ENCODE measurements at places on chromosomes 2 and 18.
A peak's percentile ranks its signal among the peaks of the same experiment; 100 is the strongest.

GRCh38 chr18:69935319-69936190, 12.1 kb downstream of the CD226 start:
- DNase-seq: no peak

GRCh38 chr2:190507135-190507534, 27.4 kb downstream of the NEMP2 start:
- DNase-seq: no peak

DNA sequence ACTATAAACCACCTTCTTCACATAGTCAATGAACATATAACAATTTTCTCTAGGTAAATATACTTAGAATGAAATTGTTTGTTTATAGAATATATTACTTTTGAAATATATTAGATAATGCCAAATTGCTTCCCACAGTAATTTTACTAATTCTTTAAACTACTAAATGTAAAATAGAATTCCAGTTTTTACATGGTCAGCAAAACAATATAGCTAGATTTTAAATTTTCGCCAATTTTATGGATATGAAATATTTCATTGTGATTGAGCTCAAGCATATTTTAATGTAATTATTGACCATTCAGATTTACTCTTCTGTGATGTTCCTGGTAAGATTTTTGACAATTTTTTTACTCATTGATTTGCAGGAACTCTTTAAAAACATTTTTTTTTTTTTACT, 444.6 kb downstream of the PARD3B start:
- DNase-seq: no peak

- DNase-seq: peak; percentile 81
Observed at GRCh38 chr2:54558188-54559005, 102.3 kb downstream of the SPTBN1 start.

GRCh38 chr18:6569813-6570212, 155.1 kb upstream of the L3MBTL4 start:
- no peak for DNase-seq

DNA sequence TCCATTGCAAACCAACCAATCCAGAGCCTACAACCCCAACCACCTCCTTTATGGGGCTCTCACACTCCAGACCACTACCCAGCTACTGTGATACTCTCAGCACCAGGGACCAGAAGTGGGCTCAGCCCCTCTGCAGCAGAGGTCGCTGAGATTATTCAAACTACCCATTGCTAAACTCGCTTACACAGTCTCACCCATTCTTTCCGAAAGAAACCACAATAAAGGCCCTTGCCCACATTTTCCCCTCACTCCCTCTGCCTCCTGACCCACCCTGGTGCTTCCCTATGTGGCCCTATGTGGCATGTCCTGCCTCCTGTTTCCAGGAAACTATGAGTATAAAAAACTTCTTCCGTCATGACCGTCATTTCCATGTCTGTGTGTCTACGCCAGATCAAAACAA, 10.7 kb downstream of the TEX51 start:
- DNase-seq: no peak

DNA sequence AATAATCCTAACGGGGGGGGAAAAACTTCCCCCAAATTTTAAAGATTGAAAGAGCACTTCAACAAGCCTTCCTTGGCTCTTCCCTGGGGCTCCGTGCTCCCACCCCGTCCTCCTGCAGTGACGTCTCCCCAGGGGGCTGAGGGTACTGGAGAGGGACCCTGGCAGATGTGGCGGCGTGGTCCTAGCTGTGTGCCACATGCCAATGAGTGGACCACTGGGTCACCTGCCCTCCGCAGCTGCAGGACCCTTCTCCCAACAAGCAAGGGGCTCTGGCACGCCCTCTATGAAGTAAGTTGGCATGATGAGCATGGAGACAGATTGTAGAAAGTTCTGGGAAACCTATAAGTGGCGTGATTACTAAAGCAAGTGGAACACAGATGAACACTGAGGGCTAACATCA, 46.7 kb downstream of the PXDN start:
- no peak for DNase-seq

- no peak for DNase-seq
Observed at GRCh38 chr2:137969876-137970275, 5.6 kb downstream of the HNMT start.

DNA sequence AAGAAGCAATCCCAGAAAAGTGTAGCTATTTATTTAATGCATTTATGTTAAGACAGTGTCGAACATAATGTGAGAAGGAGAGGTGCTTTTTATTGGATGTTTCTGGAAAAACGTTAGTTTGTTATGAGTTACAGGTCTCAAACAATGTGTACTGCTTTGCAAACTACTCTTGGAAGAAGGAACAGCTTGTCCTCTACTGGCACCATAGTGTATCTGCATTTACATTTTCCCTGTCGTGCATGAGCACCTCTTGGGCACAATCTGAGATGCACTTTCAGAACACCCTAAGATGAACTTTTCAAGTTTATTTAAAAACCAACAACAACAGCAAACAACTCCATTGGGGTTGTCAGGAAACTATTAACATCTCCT, 22.8 kb downstream of the CCNYL1 start:
- no peak for DNase-seq

GRCh38 chr18:78732273-78733210, 247.1 kb upstream of the SALL3 start:
- DNase-seq: no peak

GRCh38 chr18:73677450-73677849, 470.2 kb downstream of the FBXO15 start:
- DNase-seq: no peak

- peak; percentile 75 for DNase-seq
Observed at GRCh38 chr2:54569745-54570301, 113.7 kb downstream of the SPTBN1 start.

- DNase-seq: no peak
Observed at GRCh38 chr18:12288403-12288755, 19.7 kb upstream of the TUBB6 start.

- DNase-seq: no peak
Observed at GRCh38 chr2:5546181-5546580, 146.0 kb upstream of the SOX11 start.

GRCh38 chr18:33745871-33746545, 168.0 kb downstream of the ASXL3 start:
- no peak for DNase-seq

- DNase-seq: no peak
Observed at GRCh38 chr2:215912299-215912842, 101.0 kb downstream of the MREG start.

DNA sequence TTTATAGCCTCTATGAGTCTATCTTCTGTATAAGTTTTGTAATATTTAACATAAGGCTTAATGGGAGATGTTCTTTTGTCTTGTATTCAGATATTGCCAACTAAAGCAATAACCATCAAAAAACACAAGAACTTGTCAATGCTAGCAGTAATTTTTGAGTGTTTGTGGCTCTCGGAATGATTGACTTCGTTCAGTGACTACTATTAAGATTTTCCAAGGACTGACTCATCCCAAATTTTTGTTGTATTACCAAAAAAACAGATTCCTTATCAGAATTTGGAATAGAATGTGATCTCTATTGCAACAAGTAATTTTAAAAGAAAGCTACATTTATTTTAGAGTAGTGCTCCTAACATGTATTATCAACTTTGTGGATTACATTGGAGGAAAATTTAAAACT, 8.1 kb downstream of the NABP1 start:
- no peak for DNase-seq

DNA sequence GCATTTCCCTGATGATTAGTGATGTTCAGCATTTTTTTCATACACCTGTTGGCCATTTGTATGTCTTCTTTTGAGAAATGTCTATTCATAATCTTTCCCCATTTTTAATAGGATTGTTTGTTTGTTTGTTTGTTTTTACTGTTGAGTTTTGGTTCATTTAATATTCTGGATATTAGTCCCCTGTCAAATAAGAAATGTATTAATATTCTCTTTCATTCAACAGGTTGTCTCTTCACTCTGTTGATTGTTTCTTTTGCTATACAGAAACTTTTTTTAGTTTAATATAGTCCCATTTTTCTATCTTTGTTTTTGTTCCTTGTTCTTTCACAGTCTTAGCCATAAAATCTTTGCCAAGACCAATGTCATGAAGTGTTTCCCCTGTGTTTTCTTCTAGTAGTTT, 22.1 kb downstream of the ACVR1C start:
- DNase-seq: no peak

DNA sequence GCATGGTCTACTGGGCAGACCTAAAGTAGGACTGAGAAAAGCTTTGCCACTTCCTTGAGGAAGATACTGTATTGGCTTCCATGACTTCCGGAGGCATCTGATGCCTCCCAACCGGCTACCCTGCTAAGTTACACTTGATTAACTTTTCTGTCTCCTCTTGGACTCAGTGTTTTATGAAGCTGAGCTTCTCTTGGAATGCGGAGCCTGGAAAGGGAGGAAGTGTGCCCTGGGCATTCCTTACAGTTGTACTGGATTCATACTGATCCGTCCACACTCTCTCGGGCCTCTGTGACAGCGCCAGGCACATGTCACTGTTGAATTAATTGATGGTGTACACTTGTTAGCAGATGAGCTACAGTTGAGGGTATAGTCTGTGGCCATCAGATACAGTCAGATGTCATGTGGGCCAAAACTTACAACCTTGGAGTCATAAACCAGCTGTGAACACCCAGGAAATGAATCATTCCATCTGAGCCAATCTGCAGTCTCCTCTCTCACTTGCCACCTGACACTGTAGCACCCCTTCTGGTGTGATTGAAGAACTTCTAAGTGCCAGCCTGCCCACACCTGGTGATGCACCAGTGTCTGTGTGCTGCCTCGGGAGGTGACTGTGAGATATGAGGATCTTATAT, 122.5 kb downstream of the FHOD3 start:
- DNase-seq: no peak

- DNase-seq: no peak
Observed at GRCh38 chr18:25145731-25146511, 206.0 kb downstream of the ZNF521 start.

DNA sequence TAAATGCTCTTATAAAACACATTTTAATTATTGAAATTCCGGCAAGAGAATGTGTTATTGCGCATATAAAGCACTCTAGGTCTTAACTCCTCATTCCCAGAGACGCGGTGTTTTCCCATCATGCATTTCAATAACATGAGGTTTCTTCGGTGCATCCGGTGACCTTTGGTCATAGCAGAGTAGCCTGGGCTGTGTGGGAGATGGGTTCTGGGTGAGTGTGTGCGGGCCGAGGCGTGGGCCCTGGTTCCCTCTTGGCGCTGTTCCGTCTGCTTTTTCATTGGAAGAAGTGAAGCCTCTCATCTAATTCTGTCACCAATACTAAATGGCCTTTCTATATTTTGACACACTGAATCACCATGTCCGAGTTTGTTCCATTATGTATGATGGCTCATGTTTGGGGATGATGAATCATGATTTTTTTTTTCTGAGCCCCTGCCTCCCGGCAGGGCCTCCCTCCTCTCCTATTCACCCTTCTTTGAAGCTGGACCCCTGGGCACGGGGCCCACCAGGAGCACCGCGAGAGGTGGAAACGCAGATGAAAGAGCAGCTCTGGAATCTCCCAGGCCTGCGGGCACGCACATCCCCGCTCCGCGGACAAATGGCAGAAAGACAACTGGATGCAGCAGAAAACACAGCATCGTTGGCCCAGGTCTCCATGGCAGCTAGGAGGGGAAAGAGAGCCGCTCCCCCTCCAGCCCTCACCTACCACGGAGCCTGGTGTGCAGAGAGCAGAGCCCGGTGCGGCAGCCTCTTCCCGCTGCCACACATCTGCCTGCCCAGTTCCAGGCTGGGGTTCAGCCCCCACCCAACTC, 85.8 kb upstream of the HPCAL1 start:
- DNase-seq: no peak

DNA sequence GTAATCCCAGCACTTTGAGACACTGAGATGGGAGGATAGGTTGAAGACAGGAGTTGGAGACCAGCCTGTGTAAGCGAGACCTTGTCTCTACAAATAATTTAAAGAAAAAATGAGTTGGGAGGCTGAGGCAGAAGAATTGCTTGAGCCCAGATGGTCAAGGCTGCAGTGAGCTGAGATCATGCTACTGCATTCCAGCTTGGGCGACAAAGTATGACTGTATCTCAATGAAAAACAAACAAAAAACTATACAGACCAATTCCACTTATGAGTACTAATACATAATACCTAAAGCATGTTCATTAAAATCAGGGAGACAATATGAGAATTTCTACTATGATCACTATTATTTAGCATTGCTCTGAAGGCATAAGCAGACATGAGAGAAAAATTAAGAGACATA, 12.6 kb downstream of the RNF149 start:
- DNase-seq: no peak

GRCh38 chr2:217672472-217672871, 330.3 kb downstream of the TNS1 start:
- no peak for DNase-seq

DNA sequence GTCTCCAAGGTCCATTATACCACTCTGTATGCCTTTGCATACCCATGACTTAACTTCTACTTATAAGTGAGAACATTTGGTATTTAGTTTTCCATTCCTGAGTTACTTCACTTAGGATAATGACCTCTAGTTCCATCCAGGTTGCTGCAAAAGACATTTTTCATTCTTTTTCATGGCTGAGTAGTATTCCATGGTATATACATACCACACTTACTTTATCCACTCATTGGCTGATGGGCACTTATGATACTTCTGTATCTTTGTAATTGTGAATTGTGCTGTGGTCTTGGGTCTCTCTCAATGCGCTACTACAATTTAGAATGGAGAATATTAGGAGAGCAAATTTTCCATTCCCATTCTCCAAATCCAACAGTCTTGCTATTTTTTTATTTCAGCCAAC, 76.4 kb downstream of the ZRANB3 start:
- DNase-seq: no peak

- peak; percentile 87 for DNase-seq
Observed at GRCh38 chr2:17375262-17375661, 143.0 kb downstream of the RAD51AP2 start.

DNA sequence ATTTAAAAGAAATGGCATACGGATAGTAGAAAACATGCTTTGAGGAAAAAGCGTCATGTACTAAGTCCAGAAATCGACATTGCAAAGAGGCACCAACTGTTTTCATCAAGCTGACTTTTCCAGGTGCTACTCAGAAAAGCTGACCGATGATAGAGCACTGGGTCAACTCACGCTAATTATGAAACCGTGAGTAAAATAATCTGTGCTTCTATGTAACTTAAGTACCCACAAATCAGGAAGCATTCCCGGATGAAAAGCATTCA, 353 bp upstream of the NUP35 start:
- no peak for DNase-seq

DNA sequence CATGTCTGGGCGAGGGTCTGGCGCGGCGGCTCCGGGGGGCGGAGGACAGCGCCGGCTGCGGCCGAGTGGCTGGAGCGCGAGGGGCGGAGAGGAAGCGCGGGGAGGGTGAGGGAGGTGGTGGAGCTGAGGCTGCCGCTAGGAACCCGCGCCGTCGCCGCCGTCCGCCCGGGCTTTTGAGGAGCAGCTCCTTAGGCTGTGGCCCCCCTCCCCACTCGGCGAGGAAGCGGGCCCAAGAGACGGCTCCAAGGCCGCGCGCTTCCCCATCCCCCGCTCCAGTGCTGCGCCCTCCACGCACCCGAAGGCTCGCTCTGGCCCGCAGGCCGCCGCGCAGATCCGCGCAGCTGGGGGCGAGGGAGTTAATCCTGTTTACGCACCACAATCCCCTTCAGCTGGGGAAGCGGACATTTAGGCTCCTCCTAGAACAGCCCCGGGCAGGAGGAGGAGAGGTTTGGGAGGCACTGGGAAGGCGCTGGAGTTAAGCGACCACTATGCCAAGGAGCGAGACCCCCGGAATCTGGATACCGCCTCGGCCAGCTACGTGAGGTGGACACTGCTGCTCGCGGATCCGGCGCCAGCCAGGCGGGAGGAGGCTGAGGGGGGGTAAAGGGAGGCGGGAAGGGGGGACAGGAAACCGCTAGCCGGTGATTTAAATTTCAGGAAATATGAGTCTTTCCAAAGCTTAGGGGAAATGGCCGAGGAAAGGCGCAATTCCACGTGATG, at the start of gene CNRIP1:
Gene CNRIP1 (minus strand): TSS at position 552 of the 720 bp plus-strand sequence. CDS start 549 bp downstream, at position 3.
- peak; percentile 42 for DNase-seq
